ENCODE measurements at places on chromosomes 7 and 10. TPM values are rescaled to one million over a fixed set of nuclear protein-coding genes. Genes with fewer than 3 reads are reported as not detected.

DNA sequence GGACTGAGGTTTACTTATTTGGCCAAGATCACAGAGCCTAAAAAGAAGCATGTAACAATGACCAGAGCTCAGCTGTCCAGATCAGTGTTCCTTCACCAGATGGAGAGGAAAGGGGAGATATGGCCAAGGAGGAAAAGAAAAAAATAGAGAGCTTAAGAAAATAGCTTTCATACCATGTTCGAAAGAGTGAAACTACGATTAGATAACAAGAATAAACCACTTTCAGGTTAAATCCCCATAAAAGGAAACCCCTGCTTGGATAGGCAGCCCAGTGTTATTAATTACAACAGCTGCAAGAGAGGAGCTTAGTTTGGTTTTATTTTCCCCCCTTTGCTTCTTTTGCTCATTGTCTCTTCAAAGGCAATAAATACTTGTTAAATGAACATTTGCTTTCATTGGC is 160.8 kb downstream of the ZNF438 start:
- DNase-seq, result no peak

The ZNF277 gene
- polyA plus RNA-seq, result 43.3 TPM

The TSC22D4 gene
- 30.9 TPM for polyA plus RNA-seq

The NPM3 gene
- 53.1 TPM for polyA plus RNA-seq

The CCDC126 gene
- 14.4 TPM for polyA plus RNA-seq

The NKX2-3 gene
- not detected for polyA plus RNA-seq

The PNLIP gene
- not detected for polyA plus RNA-seq

- no peak for DNase-seq
Measured at GRCh38 chr7:37964196-37964595, 43.8 kb downstream of the EPDR1 start.

- DNase-seq, result no peak
Measured at GRCh38 chr7:91020636-91021385, 243.4 kb upstream of the FZD1 start.

Measured in renal cortex interstitium (tissue), 15 donors.